CD4-positive, alpha-beta T cell treated with Interleukin-6 for 4 hours (primary cell): ENCODE measurements at places on chromosomes 5 and 9.

DNA sequence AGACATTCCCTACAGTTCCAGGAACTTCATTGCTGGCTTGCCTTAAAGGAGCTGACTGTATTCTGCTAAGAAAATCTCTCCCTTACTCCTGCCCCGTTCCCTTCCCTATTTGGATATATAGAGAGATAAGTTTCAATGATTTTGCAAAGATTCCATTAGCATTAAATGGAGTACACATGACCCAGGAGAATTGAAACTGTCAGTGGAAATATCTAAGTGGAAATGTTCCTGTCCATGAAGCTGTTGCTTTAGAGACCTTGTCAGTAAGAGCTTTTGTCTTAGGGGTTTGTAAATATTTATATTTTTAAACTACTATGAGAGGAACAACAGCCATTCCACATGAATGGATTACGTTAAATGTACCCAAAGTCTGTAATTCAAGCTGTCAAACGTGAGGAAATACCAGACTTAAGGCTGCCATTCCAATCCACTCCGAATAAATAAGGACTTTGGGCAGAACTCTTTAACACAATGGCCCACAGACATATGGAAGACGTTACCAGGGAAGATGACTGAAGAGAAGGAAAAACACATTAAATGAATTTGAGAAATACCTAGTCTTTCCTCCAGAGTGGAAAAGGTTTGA lies 387.1 kb upstream of the PAPPA start:
- no peak for DNase-seq

DNA sequence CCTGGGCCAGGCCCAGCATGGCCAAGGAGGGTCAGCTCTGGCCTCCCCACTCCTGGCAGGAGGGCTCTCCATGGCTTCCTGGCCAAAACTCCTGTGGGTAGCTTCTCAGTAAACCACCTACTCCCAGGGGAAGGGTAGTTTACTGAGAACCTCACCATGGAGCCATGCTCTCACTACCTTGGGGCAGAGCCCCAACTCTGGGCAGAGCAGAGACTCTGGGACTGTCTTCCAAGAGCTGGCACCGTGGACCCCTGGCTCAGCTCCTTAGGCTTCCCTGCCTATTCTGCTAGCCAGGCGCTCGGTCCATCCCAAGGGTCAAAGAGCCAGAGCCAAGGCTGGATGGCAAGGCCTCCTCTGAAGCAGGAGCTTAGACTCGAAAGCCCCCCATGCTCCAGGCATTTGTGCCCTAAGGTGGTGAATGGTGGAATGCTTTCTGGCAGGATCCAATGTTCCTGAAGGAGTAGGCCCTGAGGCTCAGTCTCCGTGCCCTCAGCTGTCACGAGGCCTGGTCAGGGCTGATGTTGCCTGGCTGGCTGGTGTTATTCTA lies 19.6 kb downstream of the TCF7 start:
- DNase-seq, result no peak

DNA sequence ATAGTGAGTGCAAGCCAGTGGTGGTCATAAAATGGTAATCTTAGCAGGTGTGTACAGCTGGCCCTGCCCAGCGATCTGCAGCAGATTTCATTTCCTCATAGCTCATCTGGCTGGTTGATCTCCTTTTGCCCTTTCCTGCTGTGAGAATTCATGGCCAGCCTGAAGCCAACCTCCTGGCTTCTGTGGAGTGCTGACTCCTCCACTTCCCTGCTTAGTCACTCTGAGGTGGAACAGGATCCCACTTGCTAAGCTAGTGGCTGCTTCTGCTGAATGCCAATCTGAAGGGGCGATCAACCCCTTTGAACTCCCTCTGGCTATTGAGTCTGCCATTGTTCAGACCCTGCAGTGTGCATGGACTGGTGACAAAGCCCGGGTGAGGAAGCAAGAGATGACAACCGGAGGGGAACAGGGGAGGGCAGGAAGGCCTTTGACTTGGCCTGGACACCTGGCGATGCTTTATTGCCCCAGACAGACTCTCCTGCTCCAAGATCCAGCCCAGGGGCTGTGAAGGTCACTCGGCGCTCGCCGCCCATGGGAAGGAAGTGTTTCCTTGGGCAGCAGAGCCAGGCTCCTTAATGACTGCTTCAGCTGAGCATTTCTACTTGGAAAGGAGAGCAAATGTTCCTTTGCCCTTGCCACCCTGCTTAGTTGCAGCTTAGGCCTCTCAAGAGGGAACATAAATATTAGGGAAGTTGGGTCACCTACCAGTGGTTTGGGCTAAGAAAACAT lies 341.1 kb downstream of the ZSWIM6 start:
- no peak for DNase-seq

DNA sequence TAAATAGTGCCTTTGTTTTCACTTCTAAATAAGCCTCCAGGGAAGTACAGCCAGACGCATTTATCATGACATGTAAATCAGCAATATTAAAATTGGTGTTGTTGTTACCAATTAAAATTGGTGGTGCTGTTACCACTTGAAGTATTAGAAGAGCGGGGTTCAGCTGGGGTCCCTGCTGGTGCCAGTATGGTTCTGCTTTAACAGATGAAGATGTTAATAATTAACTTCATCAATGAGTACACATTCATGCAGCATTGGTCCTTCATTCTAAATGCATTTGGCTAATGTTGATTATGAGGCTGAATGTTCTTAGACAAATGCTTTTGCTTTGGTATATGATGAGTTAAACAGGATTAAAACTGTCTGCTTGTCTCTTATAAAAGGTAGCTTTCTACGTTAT lies 67.6 kb upstream of the TMC1 start:
- DNase-seq, result no peak

GRCh38 chr9:33611358-33611757 lies 87.3 kb downstream of the ANKRD18B start:
- DNase-seq, result no peak

DNA sequence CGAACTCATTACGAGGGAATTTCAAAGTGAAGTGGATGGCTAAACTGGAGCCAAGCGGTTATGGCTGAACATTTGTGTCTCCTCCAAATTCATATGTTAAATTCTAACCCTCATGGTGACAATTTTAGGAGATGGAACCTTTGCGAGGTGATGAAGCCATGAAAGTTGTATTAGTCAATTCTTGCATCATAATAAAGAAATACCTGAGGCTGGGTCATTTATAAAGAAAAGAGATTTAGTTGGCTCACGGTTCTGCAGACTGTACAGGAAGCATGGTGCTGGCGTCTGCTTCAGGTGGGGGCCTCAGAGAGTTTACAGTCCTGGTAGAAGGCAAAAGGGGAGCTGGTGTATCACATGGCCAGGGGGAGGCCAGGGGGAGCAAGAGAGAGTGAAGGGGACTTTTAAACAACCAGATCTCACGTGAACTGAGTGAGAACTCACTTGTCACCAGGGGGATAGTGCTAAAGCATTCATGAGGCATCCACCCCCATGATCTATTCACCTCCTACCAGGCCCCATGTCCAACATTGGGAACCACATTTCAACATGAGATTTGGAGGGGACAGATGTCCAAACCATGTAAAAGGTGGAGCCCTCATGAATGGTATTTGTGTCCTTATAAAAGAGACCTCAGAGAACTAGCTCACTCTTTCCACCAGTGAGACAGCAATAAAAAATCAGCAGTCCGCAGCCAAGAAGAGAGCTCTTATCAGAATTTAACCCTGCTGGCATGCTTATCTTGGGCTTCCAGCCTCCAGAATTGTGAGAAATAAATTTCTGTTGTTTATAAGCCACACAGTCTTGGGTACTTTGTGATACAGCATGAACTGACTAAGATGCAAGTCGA lies 143.4 kb downstream of the MTRR start:
- no peak for DNase-seq

DNA sequence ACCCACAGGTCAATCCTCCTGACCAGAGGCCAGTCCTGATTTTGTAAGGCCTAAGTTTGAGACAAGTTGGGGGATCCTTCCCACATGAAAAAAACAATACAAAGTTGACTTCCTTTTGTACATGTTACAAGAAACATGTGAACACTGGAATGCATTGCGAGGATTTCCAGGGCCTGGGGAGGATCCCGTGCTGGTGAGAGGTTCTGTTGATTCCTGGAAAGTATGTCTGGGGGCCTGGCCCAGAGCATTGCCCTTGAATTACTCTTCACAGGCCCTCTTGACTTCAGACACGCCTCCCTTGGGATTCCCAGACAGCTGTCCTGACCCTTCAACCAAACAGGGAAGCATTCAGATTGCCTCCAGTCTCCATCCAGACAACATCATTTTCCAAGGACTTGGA lies 234.2 kb upstream of the IRX2 start:
- no peak for DNase-seq

DNA sequence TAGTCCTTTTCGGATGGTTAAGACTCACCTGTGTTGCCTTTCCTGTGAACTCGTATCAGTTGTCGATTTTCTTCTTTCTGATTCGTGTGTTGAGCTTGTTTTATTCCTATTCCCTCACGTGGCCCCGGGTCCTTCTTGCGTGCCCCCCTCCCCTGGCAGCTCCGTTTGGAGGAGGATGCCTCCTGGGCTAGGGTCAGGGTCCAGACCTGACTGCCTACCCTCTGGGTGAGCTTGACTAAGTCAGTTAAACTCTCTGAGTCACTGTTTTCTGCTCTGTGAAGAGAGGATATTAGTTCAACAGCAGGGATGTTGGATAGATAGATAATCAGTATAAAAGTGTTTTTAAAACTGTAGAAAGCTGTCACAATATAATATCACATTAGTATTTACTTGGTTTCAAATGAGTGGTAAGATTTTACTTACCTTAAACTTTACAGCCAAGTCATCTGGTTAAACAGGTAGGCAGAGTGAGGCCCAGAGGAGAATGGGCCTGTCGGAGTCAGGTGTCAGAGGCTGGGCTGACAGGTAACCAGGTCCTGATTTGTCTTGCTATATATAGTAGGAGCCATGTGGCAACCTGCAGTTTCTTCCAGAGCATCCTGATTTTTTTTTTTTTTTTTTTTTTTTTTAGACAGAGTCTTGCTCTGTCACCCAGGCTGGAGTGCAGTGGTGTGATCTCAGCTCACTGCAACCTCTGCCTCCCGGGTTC lies 24.2 kb downstream of the PPARGC1B start:
- DNase-seq, result no peak

GRCh38 chr9:26067608-26068007 lies 389.4 kb upstream of the TUSC1 start:
- DNase-seq, result no peak

DNA sequence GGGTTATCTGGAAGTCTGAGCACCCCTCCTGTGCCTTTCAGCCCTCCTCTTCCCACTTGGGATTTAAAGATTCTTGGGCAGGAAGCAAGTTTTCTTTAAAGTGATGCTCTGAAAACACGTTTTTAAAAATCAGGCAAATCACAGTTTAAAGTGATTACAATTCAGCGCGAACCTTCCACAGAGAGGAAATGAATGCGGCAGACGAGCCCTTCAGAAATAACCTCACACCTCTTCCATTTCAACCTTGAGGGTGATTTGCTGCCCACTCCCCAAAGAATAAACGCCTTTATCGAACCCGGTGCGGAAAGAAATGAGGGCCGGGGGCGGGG lies 2.3 kb upstream of the EFNA5 start:
- DNase-seq, result no peak
